ENCODE measurements at places on chromosomes 2 and 18.
A peak's percentile ranks its signal among the peaks of the same experiment; 100 is the strongest.

GRCh38 chr2:69704446-69704845, 37.5 kb upstream of the ANXA4 start:
- no peak for DNase-seq

GRCh38 chr18:54187372-54187771, 37.1 kb downstream of the MBD2 start:
- DNase-seq: no peak

GRCh38 chr2:13628122-13628521, 911.4 kb downstream of the TRIB2 start:
- no peak for DNase-seq

DNA sequence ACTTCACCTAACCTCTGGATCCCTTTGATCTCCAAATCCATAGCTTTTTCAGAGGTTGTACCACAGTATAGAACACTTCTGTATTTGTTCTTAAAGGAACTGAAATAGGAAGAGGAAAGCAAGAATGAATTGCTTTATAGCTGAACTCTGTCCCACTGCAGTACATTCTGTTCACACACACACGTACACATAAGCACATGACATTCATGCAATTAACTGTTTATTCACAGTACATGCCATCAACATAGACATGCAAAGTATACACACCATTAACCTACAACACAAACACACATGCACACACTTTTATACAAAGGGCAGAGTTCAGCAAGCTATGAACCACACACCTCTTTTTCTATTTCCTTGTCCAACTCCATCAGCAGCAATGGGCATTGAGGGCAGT, 43.2 kb downstream of the MRPL33 start:
- no peak for DNase-seq

- no peak for DNase-seq
Observed at GRCh38 chr2:19225931-19226330, 132.5 kb downstream of the OSR1 start.

DNA sequence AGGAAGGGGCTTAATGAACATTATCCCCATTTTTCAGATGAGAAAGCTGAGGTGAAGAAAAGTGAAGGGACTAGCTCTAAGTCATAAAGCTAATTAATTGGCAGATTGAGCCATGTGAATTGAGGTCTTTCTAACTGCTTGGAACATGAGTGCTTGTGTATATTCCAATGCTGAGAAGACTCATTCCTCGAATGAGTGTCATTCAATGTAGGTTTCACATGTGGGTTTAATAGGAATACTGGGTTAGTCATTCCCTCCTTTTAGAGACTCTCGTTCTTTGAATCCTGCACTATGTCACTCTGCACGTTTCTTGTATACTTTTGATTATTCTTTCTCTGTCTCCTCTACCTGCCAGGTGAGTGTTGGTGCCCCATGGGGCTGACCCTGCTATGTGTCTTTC, 218.2 kb downstream of the HRH4 start:
- no peak for DNase-seq

GRCh38 chr2:58109481-58109880, 62.9 kb downstream of the VRK2 start:
- no peak for DNase-seq

GRCh38 chr2:216761809-216762208, 66.5 kb upstream of the IGFBP5 start:
- no peak for DNase-seq

DNA sequence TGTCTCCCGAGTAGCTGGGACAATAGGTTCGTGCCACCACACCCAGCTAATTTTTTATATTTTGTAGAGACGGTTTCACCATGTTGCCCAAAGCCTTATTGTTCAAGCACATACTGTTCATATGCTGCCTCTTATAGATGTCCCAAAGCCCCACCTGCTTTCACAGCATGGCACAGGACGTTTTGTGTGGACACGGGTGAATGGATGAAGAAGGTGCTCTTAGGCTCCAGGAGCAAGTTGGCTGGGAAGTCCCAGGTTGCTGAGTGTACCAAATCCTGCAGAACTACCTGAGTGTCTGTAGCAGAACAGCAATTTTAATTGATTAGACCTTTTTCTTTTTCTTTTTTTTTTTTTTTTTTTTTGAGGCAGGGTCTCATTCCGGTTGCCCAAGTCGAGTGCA, 10.5 kb upstream of the SAG start:
- no peak for DNase-seq

DNA sequence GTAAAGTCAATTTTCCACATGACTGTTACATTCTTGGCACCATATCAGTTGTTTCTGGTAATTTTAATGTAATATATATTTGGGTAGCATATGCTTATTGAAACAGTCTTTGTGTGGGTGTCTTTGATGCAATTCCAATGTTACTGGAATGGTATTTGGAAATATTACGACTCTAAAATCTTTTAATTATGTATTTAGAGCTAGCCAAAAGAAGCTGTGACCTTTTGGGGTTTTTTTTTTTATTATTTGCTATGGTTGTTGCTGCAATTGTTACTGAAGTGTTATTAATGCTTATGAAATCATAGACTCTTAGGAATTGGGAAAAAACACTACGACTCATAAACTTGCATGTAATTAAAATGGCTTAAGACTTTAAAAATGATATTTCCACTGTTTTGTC, 95.9 kb downstream of the AOX1 start:
- no peak for DNase-seq

- DNase-seq: no peak
Observed at GRCh38 chr2:191994749-191995148, 147.9 kb upstream of the CAVIN2 start.

- no peak for DNase-seq
Observed at GRCh38 chr2:195863564-195863963, 205.1 kb downstream of the DNAH7 start.

- DNase-seq: peak; percentile 10
Observed at GRCh38 chr2:188199716-188200128, 92.0 kb upstream of the GULP1 start.

- DNase-seq: peak; percentile 9
Observed at GRCh38 chr2:32484937-32485336, 128.1 kb downstream of the BIRC6 start.

DNA sequence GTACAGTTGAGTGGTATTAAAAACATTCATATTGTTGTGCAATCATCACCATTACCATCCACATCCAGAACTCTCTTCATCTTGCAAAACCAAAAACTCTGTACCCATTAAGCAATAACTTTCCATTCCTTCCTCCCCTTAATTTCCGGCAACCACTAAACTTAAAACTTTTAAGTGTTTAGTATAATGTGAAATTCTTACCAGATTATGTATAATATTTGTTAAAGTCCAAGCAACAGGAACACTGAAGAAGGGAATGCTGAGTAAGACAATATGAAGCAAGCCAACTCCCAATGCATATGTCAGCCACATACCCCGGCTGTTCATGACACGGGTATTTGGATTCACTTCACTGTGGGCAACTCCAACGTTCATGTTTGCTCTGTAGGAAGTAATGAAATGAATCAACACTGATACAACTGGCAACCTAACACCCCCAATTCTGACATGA, 1.9 kb downstream of the ORMDL1 start:
- no peak for DNase-seq

- DNase-seq: no peak
Observed at GRCh38 chr2:210818473-210818872, 262.1 kb downstream of the CPS1 start.

DNA sequence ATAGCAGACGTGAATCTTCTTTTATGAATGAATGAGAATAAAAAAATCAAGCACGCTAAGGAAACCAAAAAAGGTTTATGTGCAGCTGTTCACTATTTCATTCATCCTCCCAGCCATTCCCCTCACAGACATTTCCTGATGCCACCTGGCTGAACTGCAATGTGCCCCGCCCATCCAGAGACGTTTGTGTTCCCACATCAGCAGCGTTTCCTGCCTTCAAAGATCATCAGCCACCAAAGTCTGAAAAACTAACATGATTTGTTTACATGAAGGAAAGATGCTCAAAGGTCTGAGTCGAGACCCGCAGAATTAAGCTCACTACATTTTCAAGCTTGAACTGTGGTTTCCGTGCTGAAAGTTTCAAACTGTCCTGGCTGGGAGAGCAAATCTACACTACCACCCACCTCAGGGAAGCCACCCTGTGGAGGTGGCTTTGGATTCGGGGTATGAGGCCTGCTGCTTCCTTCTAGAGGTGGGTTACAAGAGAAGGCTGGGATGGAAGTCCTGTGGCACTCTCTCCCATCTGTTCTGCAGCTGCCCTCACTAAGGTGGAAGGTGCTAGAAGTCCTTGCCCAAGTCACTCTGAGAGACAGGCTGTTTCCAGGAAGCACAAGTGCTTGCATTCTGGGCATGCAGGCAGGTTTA, 201.3 kb upstream of the OSR1 start:
- no peak for DNase-seq

GRCh38 chr18:69531973-69532372, 131.3 kb downstream of the DOK6 start:
- DNase-seq: no peak

GRCh38 chr2:191023235-191023679, 9.3 kb upstream of the STAT1 start:
- no peak for DNase-seq

DNA sequence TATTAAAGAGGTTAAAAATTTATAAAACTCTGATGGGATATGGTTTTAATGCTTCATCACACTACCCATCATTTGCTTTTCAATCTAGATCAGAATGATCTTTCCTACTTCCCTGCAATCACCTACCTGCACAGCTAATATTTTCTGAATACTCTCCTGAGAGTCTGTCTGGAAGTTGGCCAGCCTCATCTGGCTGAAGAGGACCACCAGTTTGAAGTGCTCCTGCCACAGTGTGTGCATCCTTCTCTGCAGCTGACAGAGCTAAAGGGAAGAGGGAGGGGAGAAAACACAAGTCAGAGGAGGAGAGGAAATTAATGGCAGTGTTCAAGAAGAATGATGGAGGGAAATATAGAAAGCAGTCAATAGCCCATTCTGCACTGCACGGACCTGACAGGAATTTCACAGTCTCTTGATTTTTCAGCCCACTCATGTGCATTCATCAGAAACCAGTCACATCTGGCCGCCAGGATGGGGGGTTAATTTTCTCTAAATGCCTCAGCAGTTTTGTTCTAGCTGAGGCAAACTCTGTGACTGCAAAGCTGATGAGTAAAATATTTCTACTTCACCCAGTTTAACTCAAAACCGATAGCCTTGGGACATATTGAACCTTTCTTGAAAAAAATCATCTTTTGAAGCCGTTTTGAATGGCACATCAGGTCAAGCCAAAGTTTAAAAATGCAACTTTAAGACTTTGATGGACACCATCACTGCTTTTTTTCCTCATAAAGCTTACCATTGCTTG, 201.8 kb upstream of the KLHL14 start:
- no peak for DNase-seq

DNA sequence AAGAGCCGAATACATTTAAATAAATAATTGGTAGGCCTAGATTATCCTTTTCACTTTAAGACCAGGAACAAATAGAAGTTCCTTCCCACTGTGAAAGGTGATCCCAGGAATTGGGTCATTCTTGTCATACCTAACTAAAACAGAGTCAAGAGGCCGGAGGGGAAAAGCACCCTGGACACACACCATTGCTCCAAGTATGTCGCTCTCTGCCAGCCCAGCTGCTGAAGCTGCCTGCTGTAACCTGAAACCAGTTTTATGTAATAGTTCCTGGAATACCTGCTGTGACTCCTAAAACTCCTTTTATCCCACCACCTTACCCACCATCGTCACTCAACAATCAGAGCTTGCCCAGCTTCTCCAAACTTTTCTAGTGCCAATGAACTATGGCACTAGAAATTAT, 217.1 kb downstream of the PTPRM start:
- DNase-seq: no peak

- DNase-seq: no peak
Observed at GRCh38 chr2:9002313-9002636, 1.2 kb downstream of the MBOAT2 start.

DNA sequence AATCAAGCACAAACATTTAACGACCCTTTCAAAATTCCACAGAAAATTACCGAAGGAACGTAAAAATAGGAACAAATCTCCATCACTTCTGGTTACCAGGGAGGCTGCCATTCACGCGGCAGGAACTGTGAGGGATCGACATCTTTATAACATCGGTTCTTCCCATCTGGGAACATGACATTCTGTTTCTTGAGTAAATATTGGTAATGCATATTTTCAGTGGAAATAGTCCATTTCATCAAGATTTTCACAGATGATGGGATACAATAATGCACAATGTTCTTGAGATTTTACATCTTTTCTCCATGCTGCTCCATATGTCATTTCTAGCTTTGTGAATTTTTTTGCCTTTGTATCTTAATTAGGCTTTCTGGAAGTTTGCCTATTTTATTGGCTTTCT, 10.0 kb downstream of the ADD2 start:
- DNase-seq: no peak

Measured in HT-29 (cell line).